ENCODE measurements at places on chromosomes 2 and 18.

- DNase-seq, result no peak
Observed at GRCh38 chr2:66573821-66574233, 138.9 kb downstream of the MEIS1 start.

GRCh38 chr18:25310045-25310444 lies 41.9 kb downstream of the ZNF521 start:
- no peak for DNase-seq

DNA sequence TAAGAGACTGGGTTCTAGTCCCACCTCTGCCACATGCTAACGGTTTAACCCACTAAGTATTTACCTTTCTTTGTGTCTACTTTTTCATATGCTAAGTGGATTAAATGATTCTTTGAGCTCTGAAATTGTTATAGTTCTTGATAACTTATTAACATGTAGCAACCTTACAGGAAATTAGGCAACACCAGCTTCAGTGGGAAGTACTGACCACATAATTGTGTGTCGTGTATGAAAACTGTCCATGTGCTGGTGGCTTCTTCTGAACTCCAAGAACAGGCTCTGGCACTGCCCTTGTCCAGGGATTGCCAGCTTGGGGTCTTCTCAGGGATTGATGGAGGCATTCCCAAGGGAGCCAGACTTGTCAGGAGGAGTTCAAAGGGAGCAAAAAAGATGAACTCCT lies 427.7 kb downstream of the TGIF1 start:
- no peak for DNase-seq

GRCh38 chr18:5413447-5413846 lies 117.9 kb upstream of the ZBTB14 start:
- no peak for DNase-seq

DNA sequence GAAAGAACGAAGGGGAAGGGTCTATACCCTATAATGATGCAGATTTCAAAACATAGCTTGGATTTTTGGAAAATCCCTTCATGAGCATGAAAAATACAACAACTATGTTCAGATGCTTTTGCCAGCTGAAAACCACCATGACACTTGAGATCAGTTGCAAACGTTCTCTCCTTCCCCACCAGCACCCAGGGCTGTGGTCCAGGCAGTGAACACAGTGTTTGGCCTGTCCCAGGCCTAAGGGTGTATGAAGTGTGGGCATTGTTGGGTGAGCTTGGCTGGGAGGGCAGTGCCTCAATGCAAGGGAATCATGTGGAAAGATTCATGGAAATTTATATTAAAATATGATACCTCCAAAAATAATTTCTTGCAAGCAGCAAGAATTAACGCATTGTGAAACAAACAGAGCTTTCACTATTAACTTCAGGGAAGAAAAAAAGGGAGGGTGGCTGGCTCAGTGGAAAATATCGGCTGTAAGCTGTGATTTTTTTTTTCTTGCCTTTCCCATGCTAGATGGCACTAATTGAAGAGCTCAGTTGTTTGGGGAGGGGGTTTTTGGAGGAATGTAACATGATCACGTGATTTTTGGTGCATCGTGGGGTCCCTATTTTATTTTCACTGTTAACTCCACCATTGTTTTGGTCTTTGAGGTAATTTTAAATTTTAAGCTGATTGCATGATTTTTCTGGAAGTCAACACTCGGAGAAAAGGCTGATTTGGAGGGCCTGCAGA lies 52.0 kb downstream of the CDC42EP3 start:
- no peak for DNase-seq

- no peak for DNase-seq
Observed at GRCh38 chr2:8152392-8153257, 529.2 kb upstream of the ID2 start.

DNA sequence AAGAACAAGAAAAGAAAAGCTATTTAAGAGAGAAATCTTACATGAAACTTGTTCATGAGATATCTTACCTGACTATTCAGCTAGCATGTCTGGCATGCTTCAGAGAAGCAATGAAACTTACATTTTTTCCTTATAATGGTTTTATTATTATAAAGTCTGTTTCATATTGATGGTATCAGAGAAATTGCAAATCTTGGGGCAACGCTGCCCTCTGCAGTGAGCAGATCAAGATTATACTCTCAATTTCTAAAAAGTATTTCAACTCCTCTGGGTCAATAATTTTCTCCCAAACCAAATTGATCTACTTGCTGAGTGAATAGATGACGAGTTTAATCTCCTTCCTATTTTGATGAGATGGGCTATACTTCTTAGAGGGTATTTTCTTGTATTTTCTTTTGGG lies 235.6 kb downstream of the NUP35 start:
- DNase-seq, result no peak

- no peak for DNase-seq
Observed at GRCh38 chr2:86543793-86544192, 19.4 kb downstream of the CHMP3 start.

GRCh38 chr18:48545757-48546321 lies 7.0 kb downstream of the CTIF start:
- DNase-seq, result no peak

DNA sequence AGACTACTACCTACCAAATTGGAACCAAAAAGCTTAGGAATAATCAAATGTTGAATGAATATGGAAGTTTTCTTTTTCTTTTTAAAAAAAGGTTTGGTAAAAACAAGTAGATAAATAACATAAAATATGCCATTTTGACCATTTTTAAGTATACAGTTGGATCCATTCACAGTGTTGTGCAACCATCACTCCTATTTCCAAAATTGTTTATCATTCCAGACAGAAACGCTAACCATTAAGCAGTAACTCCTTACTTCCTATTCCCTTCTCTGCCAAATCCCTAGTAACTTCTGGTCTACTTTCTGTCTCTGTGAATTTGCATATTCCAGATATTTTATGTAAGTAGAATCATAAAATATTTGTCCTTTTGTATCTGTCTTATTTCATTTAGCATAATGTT lies 39.8 kb downstream of the CD302 start:
- DNase-seq, result no peak

GRCh38 chr18:80104364-80104779 lies 4.7 kb upstream of the ADNP2 start:
- no peak for DNase-seq

GRCh38 chr2:127174136-127174535 lies 46.0 kb downstream of the CYP27C1 start:
- DNase-seq, result no peak

- no peak for DNase-seq
Observed at GRCh38 chr2:241295326-241296095, 20.0 kb downstream of the HDLBP start.

DNA sequence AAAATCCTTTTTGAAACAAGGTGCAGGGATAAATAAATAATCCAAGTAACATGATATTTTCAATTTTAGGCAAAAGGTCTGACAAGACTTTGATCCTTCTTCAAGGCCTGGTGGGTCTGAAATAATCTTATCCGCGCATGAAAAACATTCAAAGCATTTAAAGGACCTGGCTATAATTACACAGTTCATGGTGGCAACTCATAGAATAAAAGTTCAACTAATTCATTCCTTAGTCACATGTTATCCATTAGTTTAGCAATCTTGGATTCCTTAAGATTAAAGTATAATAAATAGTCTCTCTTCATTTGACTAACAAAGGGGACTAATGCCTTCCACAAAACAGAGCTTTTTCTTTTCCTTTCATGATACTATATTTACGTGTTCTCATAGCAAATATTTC lies 21.0 kb upstream of the SLC38A11 start:
- no peak for DNase-seq

GRCh38 chr2:210399440-210400041 lies 77.0 kb downstream of the LANCL1 start:
- DNase-seq, result no peak

GRCh38 chr2:239194731-239195317 lies 206.0 kb downstream of the HDAC4 start:
- no peak for DNase-seq

DNA sequence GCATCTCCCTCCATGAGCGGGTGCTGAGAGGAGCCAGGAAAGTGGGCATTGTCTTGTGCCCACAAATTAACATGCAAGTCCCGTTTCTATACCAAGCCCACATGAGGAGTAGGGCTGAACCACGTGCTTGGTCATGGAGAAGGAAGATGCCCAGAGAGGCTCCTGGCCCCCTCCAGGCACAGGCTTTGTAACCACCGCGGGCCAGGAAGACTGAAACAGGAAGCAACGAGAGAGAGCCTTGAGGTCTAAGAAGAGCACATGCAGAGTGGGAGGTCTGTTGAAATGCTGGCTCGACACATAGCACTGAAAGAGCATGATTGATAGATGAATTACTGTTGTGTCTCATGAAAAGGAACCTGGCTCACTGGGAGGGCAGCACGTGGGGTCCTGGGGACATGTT lies 36.3 kb downstream of the VWA3B start:
- no peak for DNase-seq

DNA sequence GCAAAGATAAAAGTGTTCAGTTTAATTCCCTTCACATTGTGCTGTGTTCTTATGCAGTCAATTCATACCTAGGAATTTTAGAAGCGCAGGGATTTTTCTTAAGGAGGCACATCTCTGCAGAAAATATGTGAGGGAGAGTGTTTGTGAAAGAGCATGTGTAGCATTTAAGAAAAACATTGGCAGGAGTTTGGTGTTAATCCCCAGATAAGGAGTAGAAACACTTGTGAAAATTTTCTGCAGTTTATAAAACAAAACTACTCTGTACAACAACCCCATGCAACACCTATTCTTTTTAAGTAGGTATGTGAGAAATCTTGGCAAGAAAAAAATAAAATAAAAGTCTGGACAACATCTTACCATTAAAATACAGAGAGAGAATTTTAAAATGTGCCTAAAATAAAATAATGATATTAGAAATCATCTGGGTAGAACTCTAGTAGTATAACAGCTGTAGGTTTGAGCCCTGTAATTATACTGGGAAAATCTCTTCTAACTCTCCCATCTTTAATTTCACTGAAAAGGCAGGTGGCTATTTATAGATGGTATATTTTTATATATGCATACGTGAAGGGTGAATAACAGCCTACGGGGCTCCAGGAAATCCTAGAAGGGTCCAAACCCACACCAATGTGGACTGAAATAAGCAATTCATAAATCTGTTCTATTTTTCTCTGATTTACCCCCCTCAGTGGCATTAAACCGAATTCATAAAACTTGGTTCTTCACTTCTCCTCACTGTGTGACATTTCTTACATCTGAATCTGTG lies 6.6 kb downstream of the FZD7 start:
- DNase-seq, result no peak

- DNase-seq, result no peak
Observed at GRCh38 chr2:215982465-215982875, 30.9 kb downstream of the MREG start.

- no peak for DNase-seq
Observed at GRCh38 chr2:171512683-171513195, 9.5 kb upstream of the CYBRD1 start.

DNA sequence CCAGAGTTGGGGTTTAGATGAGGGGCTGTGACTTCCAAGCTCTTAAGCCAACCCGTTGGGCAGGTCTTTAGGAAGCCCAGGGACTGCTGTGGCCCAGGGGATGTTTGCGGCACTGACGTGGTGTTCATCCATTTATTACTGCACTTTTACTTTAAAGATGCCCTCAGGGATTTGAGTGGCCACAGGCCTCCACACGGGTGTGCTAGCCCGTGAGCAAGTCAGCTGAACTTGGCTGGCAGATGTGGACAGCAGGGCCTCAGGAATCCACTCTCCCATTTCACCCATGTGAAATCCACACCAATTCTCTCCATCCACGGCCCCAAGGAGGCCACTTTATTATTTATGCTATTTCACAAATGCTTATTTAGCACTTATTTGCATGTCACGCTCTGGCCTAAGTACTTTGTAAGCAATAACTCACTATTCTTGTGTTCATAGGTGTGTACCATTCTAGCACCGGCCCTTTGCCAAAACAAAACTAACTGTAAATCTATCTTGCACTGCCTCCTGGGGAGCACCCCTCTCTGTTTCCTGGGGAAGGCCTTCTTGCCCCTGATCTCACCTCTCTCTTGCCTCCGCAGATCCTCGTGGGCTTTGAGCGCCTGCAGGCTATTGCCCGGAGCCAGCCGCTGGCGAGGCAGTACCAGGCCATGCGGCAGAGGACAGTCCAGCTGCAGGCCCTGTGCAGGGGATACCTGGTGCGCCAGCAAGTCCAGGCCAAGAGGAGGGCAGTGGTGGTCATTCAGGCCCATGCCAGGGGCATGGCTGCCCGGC lies 39.1 kb upstream of the GPR17 start:
- DNase-seq, result no peak

GRCh38 chr18:35040638-35040987 lies 600 bp upstream of the MAPRE2 start:
- DNase-seq, result no peak

DNA sequence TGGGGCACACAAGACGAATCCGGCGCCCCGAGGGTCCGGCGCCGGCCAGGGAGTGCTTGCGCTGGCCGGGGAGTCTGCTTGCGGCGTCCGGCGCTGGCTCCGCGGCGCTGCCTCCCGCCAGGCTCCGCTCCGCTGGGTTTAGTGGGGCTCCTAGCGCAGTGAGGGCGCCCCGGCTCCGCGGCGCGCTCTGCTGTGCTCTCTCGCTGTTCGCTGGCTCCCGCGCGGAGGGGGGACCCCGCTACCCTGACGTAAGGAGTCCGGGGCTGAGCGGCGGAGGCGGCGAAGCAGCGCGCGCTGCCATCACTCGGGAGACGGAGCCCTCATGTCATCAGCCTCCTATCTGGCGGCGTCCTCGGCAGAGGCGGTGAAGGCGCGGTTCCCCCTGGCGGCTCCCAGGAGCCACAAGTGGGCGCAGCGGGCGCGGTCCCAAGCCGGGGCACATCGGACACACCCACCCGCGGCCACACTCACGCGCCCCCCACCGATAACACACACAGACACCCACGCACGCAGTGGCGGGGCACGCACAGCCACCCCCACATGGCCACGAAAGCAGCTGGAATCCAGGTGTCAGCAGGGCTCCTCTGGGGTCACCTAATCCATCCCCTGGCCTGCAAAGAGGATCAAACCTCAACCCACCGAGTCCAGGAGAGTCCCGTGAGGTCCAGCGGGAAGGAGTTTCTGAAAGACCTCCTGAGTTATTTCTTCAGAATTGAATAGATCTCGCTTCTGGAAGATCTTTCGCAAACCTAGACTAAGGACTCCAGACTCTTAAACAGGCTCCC lies at the start of gene C1QL2:
Gene C1QL2, minus strand, starts transcription at position 189 of the 785 bp plus-strand sequence. CDS start 482 bp downstream, outside the sequence.
- peak; percentile 60 for DNase-seq

- no peak for DNase-seq
Observed at GRCh38 chr2:232333361-232334135, 45.0 kb upstream of the ALPP start.

DNA sequence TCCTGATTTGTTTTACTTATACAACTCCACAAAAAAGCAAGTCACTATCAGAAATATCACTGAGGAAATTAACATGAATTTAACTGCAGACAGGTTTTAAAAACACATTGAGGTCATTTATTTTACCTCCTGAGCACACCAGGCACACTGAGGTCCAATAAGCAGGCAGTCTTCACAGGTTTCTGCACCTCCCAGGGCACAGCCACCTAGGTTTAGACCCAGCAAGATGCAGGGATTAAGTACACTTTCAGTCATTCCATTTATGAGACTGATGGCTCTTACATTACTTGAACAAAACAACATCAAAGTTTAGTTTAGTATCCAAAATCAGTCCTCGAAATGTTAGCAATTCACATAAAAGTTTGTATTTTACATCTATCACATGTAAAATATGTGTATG lies 1.0 kb downstream of the ITGB6 start:
- no peak for DNase-seq
